Renal cortex interstitium (tissue), 15 donors: ENCODE measurements at places on chromosomes 6 and 20.

DNA sequence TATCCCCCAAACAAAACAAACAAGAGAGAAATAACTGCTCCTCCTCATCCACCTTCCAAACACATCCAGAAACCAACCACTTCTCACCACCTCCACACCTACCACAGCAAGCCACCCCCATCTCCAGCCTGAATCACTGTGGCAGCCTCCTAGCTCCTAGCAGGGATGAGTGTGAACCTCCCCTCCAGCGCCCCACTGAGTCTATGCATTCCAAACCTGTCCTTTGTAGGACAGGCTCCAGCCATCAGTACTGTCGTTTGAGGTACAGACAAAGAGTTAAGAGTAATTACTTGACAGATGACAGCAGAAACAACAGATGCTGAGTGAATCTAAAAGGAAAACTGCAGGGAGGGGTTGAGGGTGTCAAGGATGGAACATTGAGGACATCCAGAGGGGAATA is 2.4 kb downstream of the METTL24 start:
- no peak for DNase-seq

DNA sequence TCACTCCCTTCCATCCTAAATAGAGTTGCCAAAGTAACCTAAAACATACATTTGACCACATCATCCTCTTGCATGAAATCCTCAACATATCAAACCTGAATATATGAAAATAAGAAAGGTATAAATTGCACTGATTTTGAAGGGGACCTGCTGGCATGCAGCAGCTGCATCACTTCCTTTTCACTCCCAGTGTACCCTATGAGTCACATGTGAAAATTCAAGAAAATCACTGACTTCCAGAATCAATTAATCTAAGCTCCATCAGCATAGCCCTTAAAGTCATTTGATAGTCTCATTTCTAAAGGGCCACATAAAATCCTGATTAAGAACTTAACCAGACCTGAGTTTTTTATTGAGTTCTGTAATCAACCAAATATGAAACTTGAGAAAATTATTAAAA is 24.3 kb downstream of the SNX14 start:
- DNase-seq = no peak

- no peak for DNase-seq
These were observed 10.0 kb upstream of the ELMO2 start for GRCh38 chr20:46416421-46416820.

DNA sequence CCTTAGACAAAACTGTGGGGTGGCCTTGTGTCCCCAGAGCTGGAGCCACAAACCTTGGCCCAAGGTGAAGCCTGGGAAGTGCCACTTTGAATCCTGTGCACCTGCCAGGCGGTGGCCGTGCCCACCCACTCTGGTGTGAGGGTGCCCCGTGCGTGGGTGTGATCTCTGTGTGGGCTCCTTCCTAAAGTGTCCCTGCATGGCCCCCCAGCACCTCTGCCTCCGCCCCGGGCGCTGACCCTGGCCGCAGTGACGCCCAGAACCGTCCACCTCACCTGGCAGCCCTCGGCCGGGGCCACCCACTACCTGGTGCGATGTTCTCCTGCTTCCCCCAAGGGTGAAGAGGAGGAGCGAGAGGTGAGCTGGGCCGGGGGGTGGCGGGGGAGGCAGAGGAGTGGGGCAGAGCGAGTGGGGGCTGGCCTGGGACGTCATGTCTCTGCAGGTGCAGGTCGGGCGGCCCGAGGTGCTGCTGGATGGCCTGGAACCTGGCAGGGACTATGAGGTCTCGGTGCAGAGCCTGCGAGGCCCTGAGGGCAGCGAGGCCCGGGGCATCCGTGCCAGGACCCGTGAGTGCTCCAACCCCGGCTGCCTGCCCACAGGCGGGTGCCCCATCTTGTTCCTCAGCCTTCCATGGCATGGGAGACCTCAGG is 18.3 kb downstream of the COL20A1 start:
- no peak for DNase-seq

GRCh38 chr6:17907406-17908229 is 79.8 kb downstream of the KIF13A start:
- DNase-seq = no peak
